PC-3 (cell line): ENCODE measurements at places on chromosomes 1 and 21.

GRCh38 chr21:36692114-36692834 is 6.6 kb upstream of the SIM2 start:
- no peak for DNase-seq

DNA sequence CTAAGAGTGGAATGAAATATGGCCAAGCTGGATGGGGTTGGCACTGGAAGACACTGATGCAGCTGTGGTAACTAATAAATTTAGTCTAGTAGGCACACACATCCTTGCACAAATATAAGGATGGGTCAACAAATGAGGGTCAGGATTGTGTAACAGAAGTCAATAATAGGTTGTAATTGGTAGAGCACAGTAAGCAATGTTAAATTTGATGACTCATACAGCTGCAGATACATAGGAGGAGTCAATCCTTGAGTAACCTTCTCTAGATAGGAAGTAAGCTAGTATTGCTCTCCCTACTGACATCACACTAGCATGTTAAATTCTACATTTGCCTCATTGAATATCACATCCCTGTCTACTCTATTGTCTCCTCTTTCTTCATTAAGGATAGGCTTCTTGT is 332.1 kb downstream of the PTPRC start:
- peak; percentile 80 for DNase-seq

- DNase-seq: peak; percentile 65
Measured at GRCh38 chr1:61056573-61057439, 25.6 kb upstream of the NFIA start.

- DNase-seq: no peak
Measured at GRCh38 chr1:3168678-3169077, 99.7 kb downstream of the PRDM16 start.

DNA sequence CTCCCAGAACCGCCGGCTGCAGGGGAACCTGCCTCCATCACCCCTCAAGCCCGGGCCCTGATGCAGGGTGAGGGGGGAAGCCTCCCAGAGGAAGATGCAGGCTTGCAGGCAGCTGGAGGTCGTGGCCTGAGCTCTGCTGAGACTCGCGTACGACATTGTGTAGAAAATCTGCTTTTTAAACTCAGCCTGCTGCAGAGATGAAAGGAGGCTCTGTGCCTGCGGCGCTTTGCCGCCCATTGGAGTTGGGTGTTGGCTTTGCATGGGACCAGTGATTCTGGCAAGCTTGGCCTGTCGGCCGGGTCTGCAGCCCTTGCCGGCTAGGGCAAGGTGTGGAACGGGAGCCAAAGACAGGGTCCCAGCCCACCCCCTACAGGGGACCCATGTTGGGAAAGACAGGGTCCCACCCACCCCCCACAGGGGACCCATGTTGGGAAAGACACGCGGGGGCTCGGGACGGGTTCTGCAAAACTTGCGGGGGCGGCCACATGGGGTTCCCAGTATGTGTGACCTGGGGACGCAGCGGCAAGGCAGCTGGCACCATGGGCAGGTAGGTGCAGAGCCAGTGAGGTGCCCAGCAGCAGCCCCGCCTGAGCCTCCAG is 55.6 kb downstream of the SLX9 start:
- no peak for DNase-seq

GRCh38 chr1:183609313-183609712 is 19.1 kb upstream of the NCF2 start:
- DNase-seq: peak; percentile 68

DNA sequence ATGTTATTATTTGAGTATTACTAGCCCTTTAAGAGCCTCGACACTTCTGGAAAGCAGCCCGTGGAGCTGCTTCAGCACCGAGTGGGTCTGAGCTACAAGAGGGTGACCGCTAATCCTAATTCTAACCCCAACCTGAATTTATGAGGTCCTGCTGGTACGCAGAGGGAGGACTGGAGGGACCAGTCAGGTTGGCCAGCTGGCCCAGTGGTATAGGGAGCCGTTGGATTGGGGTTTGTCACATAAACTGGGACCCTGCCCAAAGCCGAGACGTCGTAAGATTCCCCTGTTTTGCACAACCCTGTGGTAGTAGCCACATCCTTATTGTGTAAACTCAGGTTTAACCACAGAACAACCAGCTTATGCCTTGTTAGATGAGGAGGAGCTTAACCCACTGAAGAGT is 60.8 kb upstream of the F3 start:
- DNase-seq: peak; percentile 92

DNA sequence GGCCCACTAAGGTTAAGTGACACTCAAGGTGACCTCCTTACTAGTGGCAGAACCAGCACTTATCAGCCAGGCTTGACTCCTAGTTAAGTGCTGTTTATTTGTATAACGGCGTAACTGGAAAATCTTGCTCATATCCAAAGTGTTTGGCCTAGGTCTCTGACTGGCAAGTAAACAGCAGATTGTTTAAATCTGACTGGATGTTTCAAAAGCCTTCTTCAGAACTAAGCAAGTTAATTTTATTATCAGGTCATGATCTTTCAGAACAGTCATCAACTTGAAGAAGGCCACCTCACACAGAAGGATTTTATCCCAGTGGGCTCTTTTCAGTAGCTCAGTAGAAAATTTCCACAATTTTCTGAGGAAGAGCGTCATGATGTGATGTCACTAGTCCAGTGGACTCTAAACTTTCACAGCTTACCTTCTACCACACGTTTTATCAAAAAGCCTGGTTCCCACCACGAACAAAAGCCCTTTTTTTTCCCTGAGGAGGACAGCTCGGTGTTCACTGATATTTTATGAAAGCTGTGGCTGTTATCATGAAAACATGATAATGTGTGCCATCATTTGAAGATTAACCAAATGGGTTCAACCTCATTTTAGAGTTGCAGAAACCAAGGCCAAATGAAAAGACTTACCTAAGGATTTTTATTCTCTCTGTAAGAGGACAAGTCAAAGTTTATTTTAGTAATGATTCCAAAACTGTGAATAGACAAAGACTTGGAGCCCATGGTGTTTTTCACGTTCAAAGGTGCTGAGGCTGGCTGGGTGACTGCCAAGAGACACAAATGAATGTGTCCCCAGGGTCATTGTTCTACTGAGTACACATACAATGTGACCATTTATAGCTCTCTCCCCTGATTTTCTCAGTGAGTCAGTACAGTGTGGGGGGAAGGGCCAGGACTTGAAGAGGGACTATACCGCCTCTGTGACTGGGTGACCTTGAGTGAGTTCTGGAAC is 9.1 kb downstream of the SGIP1 start:
- peak; percentile 67 for DNase-seq

DNA sequence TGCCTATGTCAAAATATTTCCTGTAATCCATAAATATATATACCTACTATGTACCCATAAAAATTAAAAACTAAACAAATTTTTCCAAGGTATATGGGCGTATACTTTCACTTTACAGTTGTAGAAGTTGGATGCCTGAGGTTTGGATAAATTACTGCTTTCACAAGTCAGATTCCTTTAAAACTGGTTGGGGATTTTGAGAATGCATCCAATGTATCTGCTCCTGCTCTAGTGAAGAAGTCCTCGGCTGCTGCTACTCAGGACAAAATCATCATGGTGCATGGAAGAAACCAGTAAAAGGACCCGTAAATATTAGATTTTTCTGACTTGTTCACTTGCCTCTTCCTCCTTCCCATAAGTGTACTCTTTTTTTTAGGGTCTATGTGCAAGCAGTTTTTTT is 841.1 kb downstream of the USP25 start:
- DNase-seq: no peak

DNA sequence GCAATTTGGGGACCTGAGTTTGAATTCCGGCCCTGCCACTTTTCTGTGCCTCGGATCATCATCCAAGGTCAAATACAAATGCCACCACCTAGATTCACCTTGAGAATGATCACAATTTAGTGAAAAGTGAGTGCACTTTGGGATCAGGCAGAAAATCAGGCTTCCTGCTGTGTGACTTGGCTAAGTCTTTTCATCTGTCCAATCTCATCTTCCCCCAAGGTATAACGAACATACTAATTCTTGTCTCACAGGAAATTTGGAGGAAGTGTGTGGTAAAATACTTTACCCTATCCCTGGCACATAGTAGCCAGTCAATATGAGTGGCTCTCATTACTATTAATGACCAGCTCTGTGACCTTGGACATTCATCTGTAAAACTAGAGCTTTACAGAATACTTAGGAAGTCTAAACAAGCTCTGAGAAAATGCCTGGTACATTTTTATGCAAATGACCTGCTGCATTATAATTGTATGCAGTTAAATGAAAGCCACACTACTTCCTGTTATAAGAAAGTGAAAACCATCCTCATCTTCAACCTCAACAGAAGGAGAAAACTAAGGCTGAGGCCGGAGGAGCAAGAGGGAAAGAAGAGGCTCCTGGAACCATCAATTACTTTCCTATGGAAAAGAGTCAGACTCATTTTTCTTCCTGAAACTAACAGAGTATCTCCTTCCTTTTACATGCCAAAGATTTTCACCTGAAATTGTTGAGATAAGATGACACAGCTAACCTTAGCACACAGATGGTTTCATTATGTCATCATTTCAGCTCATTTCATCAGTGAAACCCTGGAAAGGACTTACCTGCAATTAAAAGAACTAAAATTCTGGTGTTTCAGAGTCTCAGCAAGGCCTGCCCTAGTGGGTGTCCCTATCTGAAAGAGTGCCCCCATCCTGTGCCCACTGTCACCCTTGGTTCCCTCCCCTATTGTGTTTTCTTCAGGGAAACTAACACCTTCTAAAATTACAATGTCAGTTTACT is 32.6 kb upstream of the RGS8 start:
- no peak for DNase-seq

GRCh38 chr1:207459008-207459407 is 4.9 kb downstream of the CR2 start:
- no peak for DNase-seq

- peak; percentile 72 for DNase-seq
Measured at GRCh38 chr1:109739738-109740614, 862 bp downstream of the GSTM3 start.

GRCh38 chr1:156866249-156866909 is 5.7 kb downstream of the NTRK1 start:
- no peak for DNase-seq

GRCh38 chr1:159007726-159008125 is 2.0 kb upstream of the IFI16 start:
- no peak for DNase-seq

DNA sequence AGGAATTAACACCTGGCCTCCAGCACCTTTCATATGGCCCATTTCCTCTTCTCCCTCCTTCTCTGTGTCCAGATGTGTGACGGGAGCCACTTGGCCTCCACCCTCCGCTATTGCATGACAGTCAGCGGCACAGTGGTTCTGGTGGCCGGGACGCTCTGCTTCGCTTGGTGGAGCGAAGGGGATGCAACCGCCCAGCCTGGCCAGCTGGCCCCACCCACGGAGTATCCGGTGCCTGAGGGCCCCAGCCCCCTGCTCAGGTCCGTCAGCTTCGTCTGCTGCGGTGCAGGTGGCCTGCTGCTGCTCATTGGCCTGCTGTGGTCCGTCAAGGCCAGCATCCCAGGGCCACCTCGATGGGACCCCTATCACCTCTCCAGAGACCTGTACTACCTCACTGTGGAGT is 5.6 kb downstream of the TMEM61 start:
- no peak for DNase-seq

DNA sequence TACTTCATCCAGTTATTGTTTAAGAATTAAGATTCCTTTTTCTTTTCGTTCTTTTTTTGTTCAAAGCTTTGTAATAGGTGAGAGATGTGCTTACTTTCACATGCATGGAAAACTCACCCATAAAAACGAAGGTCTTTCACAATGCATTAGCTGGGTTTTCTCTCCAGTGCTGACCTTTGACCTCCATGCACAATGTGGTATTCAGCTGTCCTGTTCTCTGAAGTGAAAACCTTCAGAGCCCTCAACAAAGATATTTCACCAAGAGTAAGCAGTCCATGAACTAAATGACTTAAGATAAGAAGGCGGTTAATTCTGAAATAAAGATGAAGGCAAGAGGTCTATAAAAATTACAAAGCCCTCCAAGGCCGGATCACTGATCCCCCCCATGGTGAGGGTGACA is 77.1 kb upstream of the IPO9 start:
- no peak for DNase-seq

GRCh38 chr21:41573902-41574690 is 66.1 kb upstream of the TMPRSS2 start:
- peak; percentile 35 for DNase-seq

GRCh38 chr1:87556326-87556725 is 227.6 kb downstream of the LMO4 start:
- DNase-seq: peak; percentile 63

- peak; percentile 98 for DNase-seq
Measured at GRCh38 chr1:97192872-97193572, 471.4 kb downstream of the PTBP2 start.

DNA sequence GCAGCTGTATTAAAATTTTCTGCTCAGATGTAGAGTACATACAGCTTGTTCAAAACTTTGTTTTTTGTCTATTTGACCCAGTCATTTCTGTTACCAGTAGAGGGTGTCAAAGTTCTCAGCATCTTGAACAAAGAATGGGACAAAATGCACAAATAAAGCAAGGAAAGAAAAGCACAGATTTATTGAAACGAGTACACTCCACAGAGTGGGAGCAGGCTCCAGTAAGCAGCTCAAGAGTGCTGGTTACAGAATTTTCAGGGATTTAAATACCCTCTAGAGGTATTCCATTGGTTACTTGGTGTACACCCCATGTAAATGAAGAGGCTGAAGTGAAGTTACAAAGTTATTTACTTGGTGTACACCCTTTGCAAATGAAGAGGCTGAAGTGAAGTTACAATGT is 8.9 kb upstream of the PRMT6 start:
- DNase-seq: no peak

DNA sequence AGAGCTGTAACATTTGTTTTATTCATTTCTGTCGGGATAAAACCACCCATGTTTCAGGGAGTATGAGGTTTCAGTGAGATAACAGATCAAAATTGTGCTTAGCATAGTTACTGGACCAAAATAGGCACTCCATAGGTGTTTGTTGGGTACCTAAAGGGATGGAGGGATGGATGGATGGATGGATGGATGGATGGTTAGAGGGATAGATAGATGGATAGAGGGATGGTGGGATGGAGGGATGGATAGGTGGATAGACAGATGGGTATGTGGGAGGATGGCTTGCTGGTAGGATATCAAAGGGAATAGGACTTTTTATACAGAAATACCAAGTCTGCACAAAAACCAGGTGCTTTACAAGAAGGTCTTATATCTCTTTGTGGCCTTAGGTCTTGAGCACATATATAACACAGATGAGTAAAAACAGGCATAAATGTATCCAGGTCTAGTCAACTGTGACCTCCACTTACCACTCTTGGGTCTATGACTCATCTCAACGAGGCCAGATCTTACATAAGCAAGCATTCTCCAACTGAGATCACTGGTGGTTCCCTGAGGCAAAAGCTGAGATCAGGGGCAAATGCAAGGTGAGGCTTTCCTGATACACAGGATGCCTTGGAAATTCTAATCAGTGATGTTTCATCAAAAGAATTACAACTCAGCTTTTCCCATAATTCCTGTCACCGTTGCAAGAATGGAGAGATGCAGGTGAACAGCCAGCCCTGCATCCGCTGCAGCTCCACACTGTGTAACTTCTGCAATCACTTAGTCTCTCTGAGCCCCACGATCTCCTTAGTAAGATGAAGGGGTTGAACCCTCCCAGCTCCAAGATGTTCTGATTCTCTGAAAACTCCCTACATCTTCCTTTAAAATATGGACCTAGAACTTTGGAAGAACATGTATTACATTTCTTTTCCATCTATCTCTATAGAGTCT is 32.0 kb downstream of the PTAFR start:
- peak; percentile 81 for DNase-seq
